Dermis microvascular lymphatic vessel endothelial cell (primary cell): ENCODE measurements at places on chromosomes 3 and 15. TPM values are rescaled to one million over a fixed set of nuclear protein-coding genes. Genes with fewer than 3 reads are reported as not detected.

The C3orf22 gene
- not detected in 2 replicates for total RNA-seq

The FOXB1 gene
- not detected in 2 replicates for total RNA-seq

The GOLGA8T gene
- total RNA-seq: under 0.01 and 0.13 TPM in 2 replicates

The FOXL2 gene
- under 0.01 TPM in 1 of 2 replicates, not detected in the other for total RNA-seq

The MAP1A gene
- total RNA-seq: under 0.01 and 0.13 TPM in 2 replicates

The GOLGA8M gene
- total RNA-seq: 0.26 and 3.0 TPM in 2 replicates

The CCDC39 gene
- total RNA-seq: under 0.01 TPM in 2 replicates

The ROPN1 gene
- not detected in 2 replicates for total RNA-seq

The DAPK2 gene
- 7.4 and 10.9 TPM in 2 replicates for total RNA-seq

The TMC3 gene
- total RNA-seq: not detected in 2 replicates

The PGBD4 gene
- 0.64 and 1.1 TPM in 2 replicates for total RNA-seq

The SLC2A2 gene
- not detected in 2 replicates for total RNA-seq

The CACNA1D gene
- total RNA-seq: not detected in 2 replicates

The ISL2 gene
- 0.63 and 0.90 TPM in 2 replicates for total RNA-seq

The NR2F2 gene
- total RNA-seq: 13.6 and 33.5 TPM in 2 replicates

The MEX3B gene
- 4.1 and 6.6 TPM in 2 replicates for total RNA-seq

The BNC1 gene
- total RNA-seq: 1.0 and 1.6 TPM in 2 replicates

The RPUSD3 gene
- 16.7 and 22.6 TPM in 2 replicates for total RNA-seq

The GLDN gene
- not detected in 2 replicates for total RNA-seq

The DPH6 gene
- total RNA-seq: 10.3 and 10.9 TPM in 2 replicates

The EPHA6 gene
- total RNA-seq: under 0.01 TPM in 2 replicates
